Neuronal stem cell (in vitro differentiated cells): ENCODE measurements at places on chromosomes 11 and 22.

- no peak for DNase-seq
These were observed 247.3 kb upstream of the BLID start for GRCh38 chr11:122363296-122363695.

DNA sequence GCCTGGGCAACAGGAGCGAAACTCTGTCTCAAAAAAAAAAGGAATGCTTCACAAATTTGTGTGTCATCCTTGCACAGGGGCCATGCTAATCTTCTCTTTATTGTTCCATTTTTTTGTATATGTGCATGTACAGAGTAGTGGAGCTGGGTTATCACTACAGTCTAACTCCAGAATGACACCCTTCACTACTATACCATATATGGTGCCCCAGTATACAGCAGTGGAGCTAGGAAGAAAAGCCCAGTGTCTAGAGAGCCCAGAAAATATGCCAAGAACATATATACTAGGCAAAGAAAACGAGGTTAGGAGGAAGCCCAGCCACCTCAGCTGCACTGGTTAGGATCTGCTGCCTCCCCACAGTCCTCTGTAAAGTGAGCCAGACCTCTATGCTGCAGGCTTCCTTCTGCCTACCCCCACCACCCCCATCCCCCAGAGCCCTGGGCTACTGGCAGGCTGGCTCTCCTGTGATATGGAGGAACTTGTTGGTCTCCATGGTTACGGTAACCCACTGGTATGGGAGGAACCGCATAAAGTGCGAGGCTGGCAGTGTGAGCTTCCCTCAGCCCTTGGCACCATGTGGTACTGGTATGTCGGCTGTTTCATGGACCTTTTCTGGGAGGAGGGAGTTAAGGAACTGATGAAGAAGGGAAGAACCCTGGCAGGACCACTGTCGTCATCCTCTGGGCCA is 34.3 kb downstream of the RCOR2 start:
- DNase-seq: no peak

GRCh38 chr11:103532133-103532788 is 423.0 kb downstream of the DYNC2H1 start:
- no peak for DNase-seq

- DNase-seq: no peak
These were observed 19.9 kb upstream of the FAT3 start for GRCh38 chr11:92204731-92205130.
